CD4-positive, alpha-beta T cell (primary cell): ENCODE measurements at places on chromosomes 7 and 10. TPM values are rescaled to one million over a fixed set of nuclear protein-coding genes. Genes with fewer than 3 reads are reported as not detected.

CABCOCO1 gene
- total RNA-seq, result not detected

PPA1 gene
- total RNA-seq, result 69.0 TPM

GHRHR gene
- not detected for total RNA-seq

GRCh38 chr7:19275000-19275399 is 129.8 kb upstream of the FERD3L start:
- no peak overlapping the region for H3K27ac ChIP-seq
- no peaks in the 10 kb centered on the region for H3K4me1 ChIP-seq
- H3K4me3 ChIP-seq, result no peak overlapping the region
- no peak for DNase-seq
- H3K27me3 ChIP-seq, result no peaks in the 10 kb centered on the region

- no peaks in the 10 kb centered on the region for H3K36me3 ChIP-seq
- H3K27ac ChIP-seq, result no peak overlapping the region
- H3K4me3 ChIP-seq, result no peak overlapping the region
Measured at GRCh38 chr7:65812281-65812680, 60.6 kb upstream of the VKORC1L1 start.

- no peaks in the 10 kb centered on the region for H3K4me1 ChIP-seq
- H3K27me3 ChIP-seq, result no peaks in the 10 kb centered on the region
- H3K27ac ChIP-seq, result no peak overlapping the region
Measured at GRCh38 chr7:6170571-6171531, 101.6 kb downstream of the CYTH3 start.
